Osteoblast (primary cell): ENCODE measurements at places on chromosomes 4 and X. TPM values are rescaled to one million over a fixed set of nuclear protein-coding genes. Genes with fewer than 3 reads are reported as not detected.
A peak's percentile ranks its signal among the peaks of the same experiment; 100 is the strongest.

The NOX1 gene
- total RNA-seq, result not detected in 2 replicates

The SLC7A11 gene
- 46.3 and 55.7 TPM in 2 replicates for total RNA-seq

GRCh38 chr4:87806520-87806919, 7.2 kb downstream of the IBSP start:
- no peak for DNase-seq

GRCh38 chr4:3874028-3874415, 107.8 kb downstream of the ADRA2C start:
- DNase-seq, result peak; percentile 57

- no peak for DNase-seq
Observed at GRCh38 chrX:48606091-48606490, 8.8 kb downstream of the WDR13 start.

- DNase-seq, result no peak
Observed at GRCh38 chrX:45348296-45348695, 147.6 kb upstream of the DIPK2B start.
